ENCODE measurements at places on chromosomes 7 and 10.
A peak's percentile ranks its signal among the peaks of the same experiment; 100 is the strongest.

DNA sequence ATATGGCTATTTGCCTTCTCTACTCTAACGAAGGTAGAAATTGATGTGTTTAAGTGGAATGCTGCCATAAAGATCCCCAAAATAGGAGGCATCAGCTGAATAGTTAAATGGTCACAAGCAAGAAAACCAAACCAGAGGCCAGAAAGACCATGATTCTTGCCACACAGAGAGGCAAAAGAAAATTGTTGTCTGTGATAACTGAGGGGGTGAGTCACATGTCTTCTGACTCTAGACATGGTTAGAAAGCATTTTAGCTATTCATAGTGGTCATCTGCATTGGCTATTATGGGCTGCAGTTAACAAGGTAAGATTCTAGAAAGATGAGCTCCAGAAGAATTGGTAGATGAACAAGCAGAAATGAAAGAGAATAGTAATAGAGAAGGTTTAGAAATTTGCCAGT is 361.4 kb upstream of the NPSR1 start:
- peak; percentile 44 for DNase-seq

GRCh38 chr7:48176356-48176893 is 5.2 kb downstream of the ABCA13 start:
- DNase-seq = no peak

- no peak for DNase-seq
Observed at GRCh38 chr7:85474234-85474633, 287.4 kb upstream of the SEMA3D start.

- DNase-seq = no peak
Observed at GRCh38 chr10:88392222-88392621, 190.9 kb downstream of the RNLS start.

DNA sequence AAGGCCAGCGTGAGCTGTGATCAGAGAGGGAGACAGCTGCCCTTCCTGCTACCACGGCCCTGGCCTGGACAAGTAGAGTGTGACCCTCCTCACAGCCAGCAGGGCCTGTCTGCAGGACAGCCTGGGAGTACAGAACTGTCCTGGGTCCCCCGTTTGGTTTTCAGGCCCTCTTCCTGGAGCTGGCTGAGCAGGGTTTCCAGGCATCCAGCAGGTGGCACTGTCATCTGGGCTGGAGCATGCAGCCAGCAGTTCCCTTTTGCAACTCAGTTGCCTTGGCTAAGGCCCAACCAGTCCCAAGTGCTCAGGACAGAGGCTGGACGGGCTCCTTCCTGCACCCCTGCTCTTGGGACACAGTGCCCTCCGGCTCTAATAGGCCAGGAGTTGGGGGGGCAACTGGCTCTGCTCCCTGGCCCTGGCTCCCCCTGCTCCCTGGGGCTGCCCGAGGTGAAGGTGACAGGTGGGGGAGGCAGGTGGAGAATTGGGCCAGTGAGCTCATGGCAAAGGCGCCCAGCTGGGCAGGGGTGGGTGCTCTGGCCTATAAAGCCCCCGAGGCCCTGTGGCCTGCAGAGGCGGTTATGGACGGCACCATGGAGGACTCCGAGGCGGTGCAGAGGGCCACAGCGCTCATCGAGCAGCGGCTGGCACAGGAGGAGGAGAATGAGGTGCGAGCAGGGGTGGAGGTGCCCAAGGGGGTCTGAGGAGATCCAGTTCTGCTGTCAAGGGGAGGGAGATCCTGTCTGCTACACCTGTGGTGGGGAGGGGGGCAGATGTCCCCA is at the start of gene ANKRD2:
ANKRD2 (plus strand) TSS at position 566 of the 776 bp plus-strand sequence; CDS start at position 576, 10 bp downstream.
- peak; percentile 86 for DNase-seq

DNA sequence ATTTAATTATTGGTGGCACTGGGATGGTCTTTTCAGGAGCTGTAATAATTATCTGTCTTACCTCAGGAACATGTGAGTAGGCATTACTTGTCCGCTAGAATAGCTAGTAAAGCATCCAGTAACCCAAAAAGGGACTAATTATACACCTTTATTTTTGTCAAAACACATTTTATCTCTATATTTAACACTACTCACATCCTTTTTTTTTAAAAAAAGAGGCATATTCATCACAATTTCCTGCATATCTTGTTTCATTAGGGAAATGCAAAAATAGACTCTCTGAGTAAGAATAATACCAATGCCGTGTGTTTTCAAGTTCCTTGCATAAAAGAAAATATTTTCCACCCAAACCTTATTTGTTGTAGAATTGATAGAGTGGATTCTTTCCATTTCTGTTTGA is 99.5 kb downstream of the VTI1A start:
- DNase-seq = no peak

DNA sequence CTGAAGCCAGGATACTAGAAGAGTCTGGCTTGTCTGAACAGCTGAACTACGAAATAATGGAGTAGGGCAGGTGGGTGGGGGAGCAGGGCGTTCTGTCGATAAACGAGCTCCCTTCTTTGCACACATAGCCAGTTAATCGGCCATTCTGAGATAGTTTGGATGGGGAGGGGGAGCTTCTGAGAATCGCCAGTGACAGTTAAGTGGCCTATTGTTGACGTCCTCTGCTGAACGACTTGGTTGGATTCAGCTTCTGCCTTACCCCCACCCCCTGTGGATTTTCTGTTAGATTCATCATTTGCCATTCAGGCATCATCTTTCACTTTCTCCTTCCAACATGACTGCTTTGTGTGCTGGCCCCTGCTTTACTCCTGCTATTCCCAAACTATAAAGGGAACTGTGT is 520 bp downstream of the CPA5 start:
- no peak for DNase-seq

GRCh38 chr10:72785409-72785808 is 93.5 kb downstream of the MCU start:
- DNase-seq = no peak

Data from fibroblast of mammary gland (primary cell).